Ovary (tissue), 10 donors: ENCODE measurements at places on chromosomes 5 and 9. TPM values are rescaled to one million over a fixed set of nuclear protein-coding genes. Genes with fewer than 3 reads are reported as not detected.

Gene AMBP
- total RNA-seq = 0.69 TPM

Gene MLANA
- not detected for total RNA-seq

Gene ORM1
- total RNA-seq = 2.8 TPM

Gene IFNK
- not detected for total RNA-seq

Gene SPINK13
- total RNA-seq = not detected

Gene ISOC1
- total RNA-seq = 19.7 TPM

Gene TAF11L10
- total RNA-seq = not detected
